NCI-H1694 treated with DMSO at 0.1 percent for 48 hours (cell line): ENCODE measurements at places on chromosomes 3 and 15.

DNA sequence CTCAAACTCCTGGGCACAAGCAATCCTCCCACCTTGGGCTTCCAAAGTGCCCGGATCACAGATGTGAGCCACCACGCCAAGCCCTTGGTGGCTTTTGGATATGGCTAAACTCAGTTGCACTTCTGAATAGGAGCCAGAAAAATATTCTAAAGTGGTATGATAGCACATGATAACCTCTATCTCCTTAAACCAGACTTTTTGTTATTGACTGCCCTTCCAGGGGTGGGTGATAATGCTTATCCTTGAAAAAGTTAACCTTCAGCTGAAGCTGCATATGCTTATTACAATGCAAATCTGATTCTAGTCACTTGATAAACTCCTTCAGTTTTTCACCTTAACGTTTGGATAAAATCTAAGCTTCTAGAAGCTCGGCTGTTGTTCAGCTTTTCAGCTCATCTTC is 6.3 kb downstream of the CCNB2 start:
- DNase-seq, result no peak

- no peak for DNase-seq
Measured at GRCh38 chr3:4581124-4581424, 87.9 kb downstream of the ITPR1 start.

DNA sequence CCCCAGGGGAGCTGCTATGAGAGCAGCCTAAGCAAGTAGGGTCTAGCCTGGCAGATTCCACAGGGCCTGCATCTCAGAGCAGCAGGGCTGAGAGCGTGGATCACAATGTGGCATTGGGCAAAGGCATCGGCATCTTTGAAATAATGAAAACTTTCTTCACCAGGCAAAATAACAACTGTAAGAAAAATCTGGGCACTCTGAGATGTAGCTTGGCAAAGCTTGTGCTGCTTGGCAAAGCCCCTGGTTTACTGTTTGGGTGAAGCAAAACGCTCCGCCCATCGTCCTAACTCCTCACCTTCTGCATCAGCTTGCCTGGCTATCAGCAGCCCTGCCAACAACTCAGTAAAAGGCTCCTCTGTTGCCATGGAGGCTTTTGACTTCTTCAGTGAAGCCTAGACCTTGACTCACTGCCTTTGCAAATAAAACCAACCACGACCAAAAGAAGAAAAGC is 212.8 kb upstream of the EIF1B start:
- no peak for DNase-seq

- no peak for DNase-seq
Measured at GRCh38 chr3:194521510-194522260, 34.9 kb upstream of the ATP13A3 start.

- no peak for DNase-seq
Measured at GRCh38 chr3:65548848-65549625, 489.7 kb downstream of the MAGI1 start.

DNA sequence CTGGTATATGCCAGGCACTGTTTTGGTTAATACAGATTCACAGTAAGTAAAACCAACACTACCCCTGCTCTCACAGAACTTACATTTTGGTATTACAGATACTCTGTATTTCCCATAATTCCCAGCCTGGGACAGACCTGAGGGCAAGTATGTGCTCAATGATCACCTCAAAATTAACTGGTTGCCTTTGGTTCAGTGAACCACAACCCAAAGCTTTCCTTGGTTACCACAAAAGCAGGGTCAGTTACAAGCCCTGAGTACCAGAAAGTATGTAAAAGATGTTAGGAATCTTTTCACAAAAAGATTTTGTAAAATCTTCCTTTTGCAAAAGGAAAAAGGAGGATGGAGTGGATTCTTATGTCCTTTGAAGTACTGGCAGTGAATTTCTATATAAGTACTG is 72.2 kb upstream of the GUCA1C start:
- DNase-seq, result no peak

DNA sequence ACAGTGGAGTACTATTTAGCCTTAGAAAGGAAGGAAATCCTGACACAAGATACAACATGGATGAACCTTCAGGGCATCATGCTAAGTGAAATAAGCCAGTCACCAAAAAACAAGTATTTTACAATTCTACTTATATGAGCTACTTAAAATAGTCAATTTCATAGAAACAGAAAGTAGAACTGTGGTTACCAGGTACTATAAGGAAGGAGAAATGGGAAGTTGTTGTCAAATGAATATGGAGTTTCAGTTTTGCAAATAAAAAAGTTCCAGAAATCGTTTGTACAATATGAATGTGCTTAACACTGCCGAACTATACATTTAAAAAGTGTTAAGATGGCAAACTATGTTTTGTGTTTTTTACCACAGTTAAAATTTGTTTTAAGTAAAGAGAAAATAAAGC is 26.8 kb downstream of the TRANK1 start:
- DNase-seq, result no peak

DNA sequence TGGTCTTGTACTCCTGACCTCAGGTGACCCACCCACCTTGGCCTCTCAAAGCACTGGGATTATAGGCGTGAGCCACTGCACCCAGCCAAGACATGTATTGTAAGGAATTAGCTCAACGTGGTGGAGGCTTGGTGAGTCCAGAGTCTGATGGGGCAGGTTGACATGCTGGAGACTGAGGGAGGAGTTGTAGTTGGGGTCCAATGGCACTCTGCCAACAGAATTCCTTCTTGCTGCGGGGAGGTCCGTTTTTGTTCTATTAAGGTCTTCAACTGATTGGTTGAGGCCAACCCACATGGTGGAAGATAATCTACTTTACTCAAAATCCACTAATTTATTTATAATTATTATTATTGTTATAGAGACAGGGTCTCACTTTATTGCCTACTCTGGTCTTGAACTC is 30.1 kb downstream of the PLA2G4D start:
- no peak for DNase-seq

GRCh38 chr15:40918799-40919392 is 10.2 kb upstream of the DLL4 start:
- no peak for DNase-seq

GRCh38 chr3:26675336-26675735 is 52.8 kb downstream of the LRRC3B start:
- DNase-seq, result no peak

DNA sequence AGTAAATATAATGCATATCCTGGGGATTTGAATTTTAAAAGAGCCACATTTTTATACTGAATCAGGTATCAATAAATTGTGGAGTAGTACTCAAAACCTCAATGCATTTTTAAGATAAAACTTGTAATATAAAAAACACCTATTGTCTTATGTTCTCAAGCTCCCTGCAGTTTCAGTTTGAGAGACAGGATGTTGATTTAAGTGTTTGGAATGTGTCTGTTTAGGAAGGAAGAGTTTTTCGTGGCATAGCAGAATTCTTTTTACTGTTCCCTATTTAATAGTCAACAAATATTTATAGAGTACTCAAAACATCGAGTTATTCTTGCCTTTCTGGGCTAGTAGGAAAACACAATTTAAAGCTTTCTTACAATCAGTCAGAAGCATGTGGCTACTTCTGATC is 146.1 kb upstream of the BCHE start:
- DNase-seq, result no peak

GRCh38 chr3:183033746-183034145 is 53.4 kb upstream of the DCUN1D1 start:
- no peak for DNase-seq

- DNase-seq, result no peak
Measured at GRCh38 chr3:111282024-111282423, 210.4 kb downstream of the NECTIN3 start.

DNA sequence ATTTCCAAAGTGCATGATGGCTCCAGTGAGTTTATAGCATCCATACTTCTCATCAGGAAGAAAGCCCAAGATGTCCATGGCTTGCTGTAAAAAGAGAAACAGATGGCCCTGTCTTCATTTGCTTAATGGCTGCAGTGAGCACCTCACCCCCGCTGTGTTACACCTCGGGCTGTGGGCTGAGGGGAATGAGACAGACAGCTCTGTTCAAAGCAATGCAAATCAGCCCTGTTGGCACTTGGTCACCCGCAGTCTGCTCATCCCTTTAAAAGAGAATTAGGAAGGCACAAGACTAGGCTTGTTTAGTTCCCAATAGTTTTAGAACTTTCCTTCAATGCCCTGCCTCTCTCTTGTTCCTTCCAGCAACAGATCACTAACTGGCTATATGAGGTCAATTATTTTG is 25.2 kb downstream of the MYH15 start:
- no peak for DNase-seq
